Activated gamma-delta T cell treated with anti-CD3 and anti-CD28 coated beads, Interleukin-2, amount 50 U/mL, for 16 hours (primary cell): ENCODE measurements at places on chromosomes 4 and X.

GRCh38 chr4:47579235-47579634 is 94.2 kb downstream of the ATP10D start:
- DNase-seq = no peak

GRCh38 chr4:54055494-54055893 is 8.9 kb downstream of the CHIC2 start:
- DNase-seq = no peak

GRCh38 chr4:6530964-6531363 is 44.0 kb upstream of the MAN2B2 start:
- no peak for DNase-seq

- DNase-seq = no peak
Observed at GRCh38 chr4:154467886-154468285, 23.7 kb downstream of the DCHS2 start.

DNA sequence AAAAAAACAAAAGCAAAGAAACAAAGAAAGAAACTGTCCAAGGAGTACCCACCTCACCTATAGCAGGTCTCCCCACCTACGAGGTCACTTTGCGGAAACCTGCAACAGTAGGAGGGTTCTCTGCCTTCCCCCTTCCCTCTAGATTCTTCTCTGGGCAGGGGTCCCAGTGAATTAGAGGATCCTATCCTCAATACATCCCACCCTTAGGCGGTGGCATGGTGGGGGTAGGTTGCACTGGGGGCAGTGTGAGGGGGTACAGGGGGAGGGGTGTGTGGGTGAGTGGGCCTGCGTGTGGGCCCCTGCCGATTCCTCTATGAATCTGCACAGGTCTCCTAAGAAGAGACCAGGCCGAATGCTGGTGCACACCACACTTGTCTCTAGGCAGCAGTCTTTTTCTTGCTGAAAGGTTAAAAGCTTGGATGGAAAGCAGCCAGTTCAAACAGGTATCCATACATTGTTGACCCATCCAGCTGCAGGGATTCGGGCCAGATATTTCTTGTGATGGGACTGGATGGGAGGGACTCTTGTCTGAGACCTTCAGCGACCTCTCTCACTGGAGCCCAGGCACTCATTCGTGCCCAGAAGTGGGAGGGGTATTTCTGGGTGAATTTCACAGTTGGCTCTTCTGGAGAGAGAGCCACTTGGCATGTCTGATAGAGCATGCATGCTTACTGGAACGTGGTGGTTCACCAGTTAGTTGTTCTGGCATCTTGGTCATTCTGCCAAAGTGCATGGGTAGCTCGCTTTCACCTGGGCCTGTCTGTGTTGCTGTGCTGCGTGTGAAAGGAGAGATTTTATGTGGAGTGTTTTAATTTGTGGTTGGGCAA is 65.6 kb downstream of the NBDY start:
- DNase-seq = no peak

- no peak for DNase-seq
Observed at GRCh38 chrX:129013574-129013973, 509.7 kb downstream of the SMARCA1 start.

GRCh38 chr4:145786261-145786660 is 106.3 kb downstream of the C4orf51 start:
- no peak for DNase-seq

GRCh38 chr4:95524184-95524583 is 24.6 kb downstream of the UNC5C start:
- DNase-seq = no peak

GRCh38 chr4:16967722-16968121 is 69.3 kb upstream of the LDB2 start:
- DNase-seq = no peak

DNA sequence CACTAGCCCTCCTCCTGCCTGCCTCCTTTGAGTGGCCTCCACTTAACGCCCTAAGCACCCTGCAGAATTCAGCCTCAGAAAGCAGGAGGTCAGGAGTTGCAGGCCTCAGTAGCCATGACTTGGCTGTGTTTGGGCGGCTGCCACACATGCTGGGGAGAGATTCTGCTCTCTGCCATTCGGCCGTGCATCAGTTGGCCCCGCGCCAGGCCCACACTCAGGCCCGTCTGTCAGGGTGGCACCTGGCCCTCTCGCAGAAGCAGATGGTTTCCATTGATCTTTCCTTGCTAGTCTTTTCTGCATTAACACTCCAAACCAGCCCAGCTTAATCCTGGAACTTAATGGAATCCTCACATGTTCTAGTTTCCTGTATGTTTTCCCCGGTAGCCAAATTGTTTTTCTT is 30.7 kb upstream of the ATP6AP2 start:
- DNase-seq = no peak

DNA sequence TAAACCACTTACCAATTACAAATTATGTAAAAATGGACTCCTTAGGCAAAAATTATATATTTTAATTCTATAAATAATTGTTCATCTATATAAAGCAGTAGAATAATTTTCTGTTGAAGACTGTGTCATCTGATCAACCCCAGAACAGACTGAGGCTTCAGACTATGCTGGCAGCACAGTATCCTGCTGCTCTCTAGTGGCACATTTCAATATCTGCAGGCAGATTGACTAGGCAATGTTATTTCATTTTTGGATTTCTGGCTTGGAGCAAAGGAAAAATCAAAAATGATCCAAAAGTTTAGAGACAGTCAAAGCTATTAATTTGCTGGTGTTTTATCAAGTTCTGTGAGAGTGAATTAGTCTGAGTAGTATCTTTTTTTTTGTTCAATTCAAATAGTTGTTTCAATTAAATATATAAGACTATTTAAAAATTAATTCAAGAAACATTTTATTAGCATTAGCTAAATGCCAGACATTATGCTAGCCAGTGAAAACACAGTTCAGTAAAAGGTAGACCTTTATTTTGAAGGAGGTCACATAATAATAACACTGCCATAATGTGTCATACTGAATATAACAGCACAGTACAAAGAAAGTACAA is 21.3 kb upstream of the SULT1E1 start:
- no peak for DNase-seq

DNA sequence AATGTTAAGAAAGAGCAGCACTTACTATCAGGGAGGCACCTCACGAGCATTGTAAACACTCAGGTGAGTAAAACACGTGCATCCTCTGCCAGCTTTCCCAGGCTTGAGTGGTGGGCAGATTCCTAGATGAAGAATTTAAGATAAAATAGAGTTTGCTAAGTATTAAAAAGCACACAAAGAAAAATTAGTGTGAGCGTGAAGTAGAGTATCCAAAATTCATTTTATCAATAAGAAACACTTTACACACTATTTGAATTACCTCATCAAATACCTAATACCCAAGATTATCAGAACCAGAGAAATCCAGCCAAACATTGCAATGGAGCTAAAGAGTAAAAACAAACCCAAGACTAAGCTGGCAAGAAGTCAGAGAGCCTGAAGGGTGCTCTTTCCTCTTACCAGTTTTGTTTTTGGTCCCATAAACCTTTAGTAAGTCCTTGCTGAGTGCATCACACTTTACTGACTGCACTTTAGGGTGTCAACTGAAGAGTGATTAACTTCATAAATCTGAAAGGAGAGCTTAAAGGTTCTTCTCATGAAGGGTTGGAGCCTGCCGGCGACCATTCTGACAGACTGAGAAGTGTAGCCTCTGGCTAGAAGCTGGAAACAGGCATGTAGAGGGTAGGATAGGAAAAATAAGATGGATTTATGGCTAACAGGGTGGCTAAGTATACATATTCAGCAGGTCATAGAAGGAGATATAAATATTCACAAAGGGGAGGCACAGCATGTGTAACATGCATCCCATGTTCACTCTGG is 151.1 kb downstream of the SLC7A11 start:
- no peak for DNase-seq

DNA sequence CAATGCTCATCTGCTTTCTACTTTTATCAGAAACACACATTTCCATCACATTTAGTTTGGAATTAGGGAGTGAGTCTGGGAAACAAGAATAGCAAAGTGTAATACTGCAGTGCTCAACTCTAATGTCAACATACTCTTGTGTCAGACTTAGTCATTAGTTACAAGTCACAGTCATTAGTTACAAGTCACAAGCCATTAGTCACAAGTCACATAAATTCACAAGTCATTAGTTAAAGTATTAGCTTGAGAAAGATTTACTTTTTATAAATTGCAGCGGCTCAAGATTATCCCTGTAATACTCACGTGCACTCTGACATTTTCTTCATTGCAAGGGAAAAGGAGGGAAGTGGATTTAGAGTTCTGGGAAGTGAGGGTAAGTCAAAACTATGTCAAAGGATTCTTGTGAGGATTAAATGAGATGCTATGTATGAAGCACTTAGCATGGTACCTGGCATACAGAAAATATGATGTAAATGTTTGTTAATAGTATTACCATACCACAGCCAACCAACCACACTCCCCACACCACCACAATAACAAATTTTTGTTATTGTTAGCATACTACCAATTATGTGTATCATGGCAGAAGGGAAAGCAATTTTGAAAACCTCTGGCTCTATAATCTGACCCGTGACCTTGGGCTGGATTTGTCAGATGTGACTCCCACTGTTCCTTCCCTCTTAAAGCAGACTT is 116.6 kb downstream of the ARHGAP24 start:
- DNase-seq = no peak

- no peak for DNase-seq
Observed at GRCh38 chr4:89898304-89898716, 3.7 kb downstream of the MMRN1 start.

DNA sequence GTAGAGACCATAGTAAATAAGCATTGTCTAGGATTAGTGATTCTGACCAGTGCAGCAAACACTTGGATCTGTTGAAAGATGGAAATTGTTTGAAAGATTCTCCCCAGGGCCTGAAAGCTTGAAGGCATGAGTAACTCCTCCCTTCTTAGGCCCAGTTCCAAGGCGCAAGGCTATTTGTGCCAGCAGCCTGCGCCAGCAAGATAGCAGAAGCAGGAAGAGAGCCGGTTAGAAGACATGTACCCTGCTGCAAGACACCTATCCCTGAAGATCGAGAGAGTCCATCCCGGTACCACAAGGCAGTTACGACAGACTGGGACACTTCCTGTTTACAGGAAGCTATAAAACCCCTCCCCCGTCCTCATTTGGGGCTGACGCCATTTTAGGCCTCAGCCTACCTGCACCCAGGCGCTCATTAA is 72.4 kb upstream of the JADE1 start:
- no peak for DNase-seq

GRCh38 chrX:39855748-39856129 is 242.0 kb downstream of the BCOR start:
- peak; percentile 72 for DNase-seq

DNA sequence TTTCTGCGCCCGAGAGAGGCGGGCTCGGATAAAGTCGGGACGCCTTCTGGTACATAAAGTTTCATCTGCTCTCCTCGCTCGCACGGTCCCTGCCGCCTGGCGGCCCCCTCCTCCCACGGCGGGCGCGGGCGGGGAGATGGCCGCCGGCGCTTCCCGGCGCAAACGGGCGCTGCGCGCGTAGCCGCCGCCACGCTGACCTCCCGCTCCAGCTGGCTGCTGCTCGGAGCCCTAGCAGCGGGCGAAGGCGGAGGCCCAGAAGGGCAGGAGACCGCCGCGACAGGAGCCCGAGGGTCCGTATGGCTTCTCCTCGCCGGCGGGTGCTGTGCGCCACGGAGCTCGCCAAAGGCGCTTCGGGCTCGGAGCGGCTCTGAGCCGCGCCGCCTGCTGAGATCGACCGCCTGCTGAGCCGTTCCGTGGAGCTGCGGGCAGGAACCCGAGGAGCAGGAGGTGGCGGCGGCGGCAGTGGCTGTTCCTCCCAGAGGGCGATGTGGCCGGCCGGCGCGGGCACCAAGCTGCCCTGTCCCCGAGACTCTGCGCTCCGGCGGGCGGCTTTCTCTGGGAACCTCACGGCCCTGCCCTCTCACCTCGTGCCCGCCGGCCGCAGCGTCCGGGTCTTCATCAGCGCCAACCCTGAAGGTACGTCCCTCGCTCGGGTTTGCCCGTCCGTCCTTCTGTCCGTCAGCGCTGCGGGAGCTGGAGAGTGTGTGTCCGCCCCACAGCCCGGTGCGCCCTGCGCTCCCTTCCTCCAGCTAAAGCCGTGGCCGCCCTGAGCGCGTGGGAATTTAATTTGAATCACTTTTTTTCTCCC is at the start of gene NWD2:
Gene NWD2 (plus strand): TSS at position 161 of the 808 bp plus-strand sequence. CDS start 325 bp downstream, at position 486.
- DNase-seq = no peak

- peak; percentile 65 for DNase-seq
Observed at GRCh38 chr4:185005219-185005819, 13.0 kb upstream of the HELT start.

DNA sequence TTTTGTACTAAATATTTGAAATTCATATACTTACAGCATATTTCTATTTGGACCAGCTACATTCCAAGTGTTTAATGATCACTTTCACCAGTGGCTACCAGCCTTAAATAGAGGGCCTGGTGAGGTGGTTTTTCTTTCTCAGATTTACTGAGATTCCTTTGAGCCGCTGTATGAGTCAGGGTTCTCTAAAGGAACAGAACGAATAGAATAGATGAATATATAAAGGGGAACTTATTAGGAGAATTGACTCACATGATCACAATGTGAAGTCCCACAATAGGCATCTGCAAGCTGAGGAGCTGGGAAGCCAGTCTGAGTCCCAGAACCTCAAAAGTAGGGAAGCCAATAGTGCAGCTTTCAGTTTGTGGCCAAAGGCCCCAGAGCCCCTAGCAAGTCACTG is 146.2 kb upstream of the TLL1 start:
- DNase-seq = no peak

- DNase-seq = no peak
Observed at GRCh38 chr4:105620640-105621323, 68.4 kb downstream of the ARHGEF38 start.

- no peak for DNase-seq
Observed at GRCh38 chr4:4685810-4686795, 144.3 kb upstream of the STX18 start.
